ENCODE measurements at places on chromosomes 16 and 17.
A peak's percentile ranks its signal among the peaks of the same experiment; 100 is the strongest.

GRCh38 chr17:63601439-63602371 is 1.0 kb downstream of the TACO1 start:
- peak; percentile 17 for DNase-seq

GRCh38 chr17:8806253-8806925 is 7.2 kb upstream of the MFSD6L start:
- no peak for DNase-seq

DNA sequence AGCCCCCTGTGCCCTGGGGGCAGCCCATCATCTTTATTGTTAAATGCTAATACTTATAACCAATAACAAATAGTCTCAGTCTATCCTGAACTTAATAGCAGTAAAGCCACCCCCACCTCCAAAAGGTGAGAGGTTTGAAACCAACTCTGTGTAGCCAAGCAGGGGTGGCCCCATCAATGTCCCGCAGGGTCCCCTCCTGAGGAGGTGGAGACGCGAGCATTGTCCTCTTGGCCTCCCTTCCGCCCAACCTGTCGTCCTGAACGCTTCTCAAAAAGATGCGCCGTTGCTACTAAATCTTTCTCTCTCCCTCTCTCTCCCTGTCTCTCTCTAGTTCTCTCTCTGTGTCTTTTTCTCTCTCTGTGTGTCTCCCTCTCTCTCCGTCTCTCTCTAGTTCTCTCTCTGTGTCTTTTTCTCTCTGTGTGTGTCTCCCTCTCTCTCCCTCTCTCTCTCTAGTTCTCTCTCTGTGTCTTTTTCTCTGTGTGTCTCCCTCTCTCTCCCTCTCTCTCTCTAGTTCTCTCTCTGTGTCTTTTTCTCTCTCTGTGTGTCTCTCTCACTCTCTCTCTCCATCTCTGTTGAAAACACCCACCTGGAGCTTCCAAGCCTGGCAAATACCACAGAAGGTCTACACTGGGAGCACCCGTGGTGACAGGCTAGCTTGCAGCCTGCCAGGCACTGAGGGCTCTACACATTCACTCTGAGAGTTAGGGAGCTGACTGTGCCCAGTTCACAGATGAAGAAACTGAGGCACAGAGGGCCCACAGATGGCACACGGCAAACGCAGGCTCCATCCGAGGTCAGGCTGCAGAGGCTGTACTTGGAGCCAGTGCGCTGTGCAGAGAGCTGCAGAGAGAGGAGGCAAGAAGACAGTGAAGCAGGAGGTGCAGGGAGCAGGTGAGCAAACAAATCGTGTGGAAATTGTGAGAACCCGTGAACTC is 185.9 kb downstream of the C16orf95 start:
- no peak for DNase-seq

- DNase-seq = peak; percentile 64
Measured at GRCh38 chr17:17890773-17891759, 54.3 kb upstream of the SREBF1 start.

GRCh38 chr16:73172241-73172972 is 124.5 kb upstream of the ZFHX3 start:
- no peak for DNase-seq

GRCh38 chr16:14035092-14035491 is 36.0 kb upstream of the MRTFB start:
- no peak for DNase-seq

- DNase-seq = peak; percentile 58
Measured at GRCh38 chr17:7932949-7933348, 943 bp downstream of the CNTROB start.

DNA sequence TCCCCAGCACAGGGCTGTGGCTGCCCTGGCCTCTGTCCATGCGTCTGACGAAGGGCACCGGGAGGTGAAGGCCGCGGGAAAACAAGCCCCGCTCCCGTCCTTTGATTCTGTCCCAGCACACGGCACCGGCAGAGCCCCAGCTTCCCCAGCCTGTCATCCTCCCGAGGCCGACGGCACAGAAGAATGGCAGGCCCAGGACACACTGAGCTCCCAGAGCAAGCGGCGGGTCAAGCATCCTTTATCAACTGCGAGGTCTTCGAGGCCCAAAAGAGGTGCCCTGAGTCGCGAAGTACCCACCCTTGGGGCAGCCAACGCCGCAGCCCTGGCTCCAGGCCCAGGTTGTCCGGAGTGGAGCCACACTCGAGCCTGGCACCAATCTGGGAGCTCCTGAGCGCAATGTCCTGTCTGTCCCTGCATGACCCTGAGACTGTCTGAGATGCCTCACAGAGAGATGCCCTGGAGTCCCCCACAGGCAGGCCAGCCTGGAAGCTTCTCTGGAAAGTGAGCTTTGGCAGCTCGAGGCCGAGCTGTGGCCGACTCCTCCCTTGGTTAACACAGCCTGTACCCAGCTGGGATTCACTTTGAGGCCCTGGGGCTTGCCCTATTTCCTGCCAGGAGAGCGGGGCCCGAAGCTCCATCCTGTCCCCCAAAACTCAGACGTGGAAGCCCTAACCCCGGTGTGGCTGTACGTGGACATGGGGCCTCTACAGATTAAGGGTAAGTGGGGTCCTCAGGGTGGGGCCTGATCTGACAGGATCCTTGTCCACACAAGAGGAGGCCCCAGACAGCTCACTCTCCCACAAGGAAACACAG is 23.3 kb downstream of the SLC7A5 start:
- no peak for DNase-seq

GRCh38 chr17:75250009-75250471 is 11.4 kb downstream of the GGA3 start:
- DNase-seq = no peak

GRCh38 chr16:75621170-75621477 is 2.0 kb downstream of the ADAT1 start:
- DNase-seq = peak; percentile 18

GRCh38 chr17:39926588-39927100 is 757 bp downstream of the ORMDL3 start:
- peak; percentile 68 for DNase-seq

GRCh38 chr17:78705071-78705470 is 77.0 kb downstream of the CYTH1 start:
- DNase-seq = no peak

- peak; percentile 72 for DNase-seq
Measured at GRCh38 chr17:74210191-74211140, 2.9 kb upstream of the TTYH2 start.

- no peak for DNase-seq
Measured at GRCh38 chr17:5500589-5501391, 14.4 kb downstream of the MIS12 start.

- peak; percentile 36 for DNase-seq
Measured at GRCh38 chr17:57553991-57554825, 190.9 kb downstream of the CCDC182 start.

DNA sequence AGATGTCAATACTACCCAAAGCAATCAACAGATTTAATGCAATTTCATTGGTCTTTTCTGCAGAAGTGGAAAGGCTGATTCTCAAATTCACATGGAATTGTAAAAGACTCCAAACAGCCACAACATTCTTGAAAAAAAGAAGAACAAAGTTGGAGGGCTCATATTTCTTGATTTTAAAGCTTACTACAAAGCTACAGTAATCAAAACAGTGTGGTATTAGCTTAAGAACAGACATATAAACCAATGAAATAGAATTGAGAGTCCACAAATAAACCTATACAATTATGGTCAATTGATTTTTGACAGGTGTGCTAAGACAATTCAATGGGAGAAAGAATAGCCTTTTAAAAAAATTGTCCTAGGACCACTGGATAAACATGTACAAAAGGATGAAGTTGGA is 14.4 kb upstream of the ABCC1 start:
- DNase-seq = no peak

DNA sequence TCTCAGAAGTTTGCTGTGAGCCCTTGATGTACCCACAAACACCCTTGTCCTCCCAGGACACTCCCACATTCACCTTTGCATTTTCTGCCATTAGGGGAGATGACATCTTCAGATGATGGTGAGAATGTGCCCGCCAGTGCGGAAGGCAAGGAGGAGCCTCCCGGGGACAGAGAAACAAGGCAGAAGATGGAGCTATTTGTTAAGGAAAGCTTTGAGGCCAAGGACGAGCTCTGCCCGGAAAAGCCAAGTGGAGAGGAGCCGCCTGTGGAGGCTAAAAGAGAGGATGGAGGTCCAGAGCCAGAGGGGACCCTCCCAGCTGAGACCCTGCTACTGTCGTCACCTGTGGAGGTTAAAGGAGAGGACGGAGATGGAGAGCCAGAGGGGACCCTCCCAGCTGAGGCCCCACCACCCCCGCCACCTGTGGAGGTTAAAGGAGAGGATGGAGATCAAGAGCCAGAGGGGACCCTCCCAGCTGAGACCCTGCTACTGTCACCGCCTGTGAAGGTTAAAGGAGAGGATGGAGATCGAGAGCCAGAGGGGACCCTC is 17.0 kb downstream of the TAF1C start:
- DNase-seq = no peak

- no peak for DNase-seq
Measured at GRCh38 chr17:73934696-73935095, 268.8 kb upstream of the RPL38 start.
